Stimulated activated CD4-positive, alpha-beta T cell treated with anti-CD3 and anti-CD28 coated beads, Interleukin-1b, Interleukin-23, amount 100 ng/mL, for 24 hours (primary cell): ENCODE measurements at places on chromosomes 2 and 18.

GRCh38 chr18:3666526-3667254 is 216.7 kb downstream of the TGIF1 start:
- DNase-seq, result no peak

DNA sequence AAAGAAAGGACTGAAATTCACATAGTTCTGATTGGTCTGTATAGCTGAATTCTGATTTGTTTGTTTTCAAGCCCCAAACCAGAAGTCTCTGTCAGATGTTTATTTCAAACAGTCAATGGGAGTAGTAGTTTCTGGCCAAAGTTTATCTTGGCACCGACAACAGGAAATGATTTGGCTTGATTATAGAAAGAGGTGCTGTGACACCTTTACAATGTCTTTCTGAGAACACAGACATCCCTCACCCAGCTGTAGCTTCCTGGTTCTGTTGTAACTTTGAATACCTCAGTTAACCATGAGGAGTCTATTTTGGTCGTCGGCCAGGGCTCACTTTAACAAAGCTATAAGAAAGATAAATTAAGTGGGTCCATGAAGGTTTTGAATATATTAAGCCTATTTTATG is 545.0 kb upstream of the ZNF804A start:
- DNase-seq, result no peak

DNA sequence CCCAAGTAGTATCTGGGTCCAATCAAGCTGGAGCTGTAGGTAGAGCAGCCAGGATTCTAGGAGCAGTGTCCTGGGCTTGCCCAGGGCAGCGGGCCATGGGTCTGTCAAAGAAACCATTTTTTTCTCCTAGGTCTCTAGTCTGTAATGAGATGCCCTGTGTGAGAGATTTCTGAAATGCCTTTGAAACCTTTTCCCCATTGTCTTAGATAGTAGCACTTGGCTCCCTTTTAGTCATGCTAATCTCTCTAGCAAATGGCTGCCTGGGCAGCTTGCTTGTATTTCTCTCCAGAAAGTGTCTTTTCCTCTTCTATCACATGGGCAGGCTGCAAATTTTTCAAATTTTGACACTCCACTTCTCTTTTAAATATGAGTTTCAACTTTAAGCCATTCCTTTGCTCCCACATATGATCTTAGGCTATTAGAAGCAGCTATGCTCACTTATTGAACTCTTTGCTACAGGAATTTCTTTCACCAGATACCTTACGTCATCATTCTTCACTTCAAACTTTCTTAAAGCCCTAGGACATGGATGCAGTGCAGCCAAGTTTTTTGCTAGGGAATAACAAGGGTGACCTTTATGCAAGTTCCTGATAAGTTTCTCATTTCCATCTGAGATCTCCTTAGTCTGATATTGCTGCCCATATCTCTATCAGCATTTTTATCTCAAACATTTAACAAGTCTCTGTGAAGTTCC is 890.2 kb upstream of the VRK2 start:
- DNase-seq, result no peak

GRCh38 chr18:74892066-74892627 is 294.5 kb downstream of the ZNF407 start:
- DNase-seq, result no peak

GRCh38 chr2:6068429-6068828 is 376.2 kb downstream of the SOX11 start:
- DNase-seq, result no peak

GRCh38 chr2:33372940-33373553 is 103.4 kb upstream of the RASGRP3 start:
- DNase-seq, result no peak

DNA sequence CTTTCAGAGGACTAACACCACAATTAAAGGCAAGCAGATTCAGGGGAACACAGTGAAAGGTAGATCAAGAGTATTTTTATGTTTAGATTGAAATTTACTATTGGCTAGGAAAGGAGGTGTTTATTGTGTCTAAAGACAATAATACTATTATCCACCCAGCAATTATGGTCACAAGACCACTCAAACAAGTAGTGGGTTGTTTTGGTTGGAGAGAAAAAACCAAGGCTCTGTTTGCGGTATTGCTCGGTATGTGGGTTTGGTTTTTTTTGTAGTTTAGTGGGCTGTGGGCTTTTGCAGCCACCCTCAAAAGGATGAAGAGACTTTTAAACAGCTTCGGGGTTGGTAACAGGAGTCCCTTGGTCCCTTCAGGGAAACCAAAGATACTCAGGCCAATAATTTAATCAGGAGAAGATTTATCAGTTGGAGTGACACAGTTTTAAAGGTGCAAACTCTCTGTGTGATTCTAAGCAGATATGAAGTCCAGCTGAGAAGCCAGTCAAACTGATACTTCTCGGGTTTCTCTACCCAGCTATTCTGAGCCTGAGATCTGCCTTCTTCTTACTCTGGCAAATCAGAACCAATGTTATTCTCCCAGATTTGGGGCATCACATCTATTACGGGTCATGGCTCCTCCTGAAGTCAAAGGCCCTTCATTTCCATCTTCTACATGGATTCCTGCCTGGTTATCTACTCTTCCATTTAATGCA is 55.3 kb downstream of the DCC start:
- no peak for DNase-seq

- no peak for DNase-seq
These were observed 1.2 kb upstream of the ST6GAL2 start for GRCh38 chr2:106886916-106887758.
